ENCODE measurements at places on chromosomes 3 and 15.

- no peak for DNase-seq
These were observed 24.1 kb downstream of the ALS2CL start for GRCh38 chr3:46669191-46669999.

DNA sequence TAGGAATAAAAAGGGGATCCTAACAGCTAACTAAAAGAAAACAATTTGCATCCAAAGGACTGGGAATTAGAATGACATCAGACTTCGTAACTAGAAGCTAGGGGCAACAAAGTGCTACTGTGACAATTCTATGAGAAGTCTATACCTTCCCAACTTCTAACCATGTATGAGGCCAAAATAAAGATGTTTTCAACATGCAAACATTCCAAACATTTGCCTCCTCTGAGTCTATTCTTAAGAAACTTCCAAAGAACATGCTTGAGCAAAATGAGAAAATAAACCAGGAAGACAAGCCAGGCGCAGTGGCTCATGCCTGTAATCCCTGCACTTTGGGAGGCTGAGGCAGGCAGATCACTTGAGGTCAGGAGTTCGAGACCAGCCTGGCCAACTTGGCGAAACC is 13.1 kb upstream of the RNF7 start:
- DNase-seq = no peak

GRCh38 chr15:47577000-47577399 is 140.3 kb upstream of the SEMA6D start:
- DNase-seq = no peak

- DNase-seq = no peak
These were observed 19.7 kb downstream of the DENND6A start for GRCh38 chr3:57673156-57673555.

- DNase-seq = no peak
These were observed 25.3 kb upstream of the AGBL1 start for GRCh38 chr15:86054338-86054737.
